ENCODE measurements at places on chromosomes 5 and 9.
A peak's percentile ranks its signal among the peaks of the same experiment; 100 is the strongest.

GRCh38 chr9:71733176-71733575 lies 35.1 kb downstream of the CEMIP2 start:
- DNase-seq, result no peak

DNA sequence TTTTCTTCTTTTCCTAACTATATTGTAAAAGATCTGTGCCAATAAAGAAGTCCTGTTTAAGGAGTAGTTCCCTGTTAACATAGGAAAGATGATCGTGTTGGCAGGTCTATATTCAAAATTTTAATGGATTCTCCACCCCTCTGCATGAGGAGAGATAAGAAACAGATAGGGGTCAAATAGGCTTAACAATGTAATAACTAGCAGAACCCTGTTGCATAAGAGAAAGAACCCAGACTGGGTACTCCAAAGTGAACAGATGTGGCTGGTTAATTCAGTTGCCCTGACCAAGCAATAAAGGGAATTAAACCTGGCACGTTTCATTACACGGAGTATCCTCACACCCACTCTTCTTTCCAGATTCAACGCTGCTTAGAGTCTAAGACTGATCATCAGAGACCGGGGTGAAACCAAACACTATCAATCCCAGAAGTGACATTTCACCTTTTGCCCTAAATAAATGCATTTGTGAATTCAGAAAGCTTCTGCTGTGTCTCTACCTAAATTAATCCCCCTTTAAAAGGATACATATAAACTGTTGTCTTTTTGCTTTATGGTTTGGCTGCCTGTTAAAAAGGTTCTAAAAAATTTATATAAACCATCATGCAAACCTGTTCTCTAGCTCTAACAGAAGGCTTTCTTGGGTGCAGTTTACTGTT lies 1276.9 kb upstream of the WWC1 start:
- DNase-seq, result no peak

- DNase-seq, result no peak
These were observed 301.1 kb upstream of the PTGER4 start for GRCh38 chr5:40378396-40379177.

GRCh38 chr9:112074250-112075008 lies 100.7 kb downstream of the SUSD1 start:
- peak; percentile 42 for DNase-seq

DNA sequence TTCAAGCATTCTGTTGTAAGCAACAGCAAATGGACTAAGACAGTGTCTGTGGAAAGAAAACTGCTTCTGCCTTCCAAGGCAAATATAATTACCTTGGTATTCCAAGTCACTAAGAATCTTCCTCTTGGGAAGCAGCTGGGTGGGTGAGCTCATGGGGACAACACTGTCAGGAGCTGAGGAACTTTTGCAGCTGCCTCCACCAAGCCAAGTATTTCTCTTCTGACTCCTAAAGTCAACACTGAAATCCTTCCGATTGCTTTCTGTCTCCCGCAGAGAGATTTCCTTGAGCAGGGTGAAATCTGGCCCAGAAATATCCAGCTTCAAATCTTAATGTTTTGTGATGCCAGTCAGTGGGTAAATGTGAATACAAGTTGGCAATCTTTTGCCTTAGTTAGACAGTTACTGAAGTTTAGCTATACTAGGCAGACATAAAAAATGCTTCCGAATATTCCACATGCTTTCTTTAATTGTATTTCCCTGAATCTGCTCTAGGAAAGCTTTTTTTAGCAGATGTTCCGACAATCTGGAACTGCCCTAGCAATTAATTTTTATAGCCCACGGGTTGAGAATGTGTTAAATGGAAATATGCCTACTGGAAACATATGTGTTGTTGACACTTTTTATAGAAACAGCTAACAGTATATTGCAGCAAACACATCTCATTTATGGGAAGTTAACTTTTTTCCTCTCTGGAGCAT lies 369.9 kb upstream of the DAB2 start:
- DNase-seq, result no peak

GRCh38 chr9:112384690-112385089 lies 4.8 kb downstream of the HSDL2 start:
- DNase-seq, result no peak

DNA sequence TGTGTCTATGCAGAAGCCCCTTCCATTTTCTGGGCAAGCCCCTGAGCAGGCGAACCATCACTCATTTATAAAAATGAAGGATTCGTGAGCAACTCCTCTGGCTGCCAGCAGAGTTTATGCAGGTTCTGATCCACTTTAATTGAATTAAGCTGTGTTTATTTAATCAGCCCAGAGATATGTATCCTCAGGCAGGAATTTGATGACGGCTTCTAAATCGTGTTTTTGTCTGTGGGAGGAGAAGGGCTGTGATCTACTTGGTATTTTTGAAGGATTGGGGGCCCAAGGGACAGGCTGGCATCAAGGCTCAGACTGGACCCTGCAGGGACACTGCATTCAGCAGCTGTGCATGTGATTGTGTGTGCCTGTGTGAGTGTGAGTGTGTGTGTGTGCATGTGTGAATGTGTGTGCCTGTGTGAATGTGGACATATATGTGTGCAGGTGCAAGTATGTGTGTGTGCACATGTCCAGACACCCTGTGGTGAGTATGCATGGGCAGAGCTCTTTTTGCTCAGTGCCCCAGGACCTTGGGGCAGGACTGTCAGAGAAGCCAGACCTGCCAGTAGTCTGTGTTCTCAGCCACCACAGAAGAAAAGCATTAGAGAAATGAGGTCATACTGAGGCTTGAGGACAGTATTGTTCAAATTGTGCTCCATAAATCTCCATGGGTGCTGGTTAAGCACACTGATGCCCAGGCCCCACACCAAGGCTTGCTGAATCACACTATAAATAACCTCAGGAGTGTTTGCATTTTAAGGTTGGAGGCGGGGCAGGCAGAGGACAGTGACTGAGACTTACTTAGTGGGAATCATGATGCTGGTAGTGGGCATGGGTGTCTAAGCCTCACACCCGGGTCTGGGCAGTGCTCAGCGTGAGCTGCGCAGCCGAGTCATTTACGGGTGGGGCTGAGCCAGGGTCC lies 164.0 kb downstream of the CARTPT start:
- DNase-seq, result no peak

DNA sequence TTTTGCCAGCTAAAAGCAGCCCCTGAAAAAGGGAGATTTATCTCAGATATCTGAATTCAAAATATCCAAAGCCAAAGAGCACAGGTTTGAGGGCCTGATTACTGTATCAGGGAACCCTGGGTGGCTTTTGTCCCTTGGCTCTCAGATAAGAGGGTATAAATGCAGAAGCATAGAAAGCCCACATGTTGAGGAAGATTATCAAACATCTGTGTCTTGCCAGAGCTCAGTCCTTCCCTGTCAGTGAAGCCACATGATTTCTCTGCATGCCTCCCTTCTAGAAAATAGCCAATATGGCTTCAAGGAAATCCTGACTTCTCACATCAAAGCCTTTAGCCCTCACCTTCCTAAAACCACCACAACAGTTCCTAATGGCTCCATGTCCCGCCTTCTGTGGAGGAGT lies 408.0 kb upstream of the DMAC1 start:
- no peak for DNase-seq

GRCh38 chr9:136615631-136616306 lies 46.9 kb upstream of the EGFL7 start:
- no peak for DNase-seq

GRCh38 chr9:13860946-13861640 lies 452.8 kb downstream of the NFIB start:
- no peak for DNase-seq

DNA sequence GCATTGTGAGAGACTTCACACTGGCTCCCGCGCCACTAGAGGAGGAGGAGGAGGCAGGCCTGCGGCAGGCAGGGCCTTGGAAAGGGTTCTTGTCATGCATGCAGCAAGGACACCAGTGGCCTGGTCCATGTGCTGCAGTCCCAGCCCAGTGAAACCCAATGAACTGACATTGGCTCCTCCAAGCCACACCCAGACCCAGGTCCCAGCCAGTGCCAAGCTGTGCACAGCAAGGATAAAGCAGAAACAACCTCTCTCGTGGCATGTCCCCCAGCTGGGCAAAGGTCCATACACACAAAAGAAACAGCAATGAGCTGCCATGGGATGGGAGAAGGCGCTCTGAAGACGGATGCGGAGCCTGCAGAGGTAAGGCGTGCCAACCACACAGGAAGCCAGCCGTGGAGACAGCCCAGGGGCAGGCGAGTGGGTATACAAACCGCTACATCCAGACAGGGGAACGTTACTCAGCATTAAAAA lies 89.2 kb downstream of the SEMA4D start:
- DNase-seq, result no peak

DNA sequence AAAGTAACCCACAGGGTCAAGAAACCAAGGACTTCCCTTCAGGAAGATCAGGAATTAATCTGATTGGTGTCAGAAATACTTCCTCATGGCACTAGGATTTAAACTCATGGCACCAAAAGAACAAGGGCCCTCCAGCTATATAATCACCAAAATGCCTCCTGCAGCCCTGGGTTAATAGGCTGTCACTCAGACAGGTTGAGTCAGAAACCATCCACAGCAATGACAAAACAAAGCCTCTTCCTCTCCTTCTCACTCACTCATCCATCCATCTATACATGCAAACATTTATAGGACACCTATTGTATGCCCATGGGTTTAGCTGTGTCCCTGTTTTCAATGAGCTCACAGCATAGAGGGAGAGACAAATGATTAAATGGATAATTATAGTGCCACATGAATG lies 62.5 kb upstream of the SPOCK1 start:
- no peak for DNase-seq

DNA sequence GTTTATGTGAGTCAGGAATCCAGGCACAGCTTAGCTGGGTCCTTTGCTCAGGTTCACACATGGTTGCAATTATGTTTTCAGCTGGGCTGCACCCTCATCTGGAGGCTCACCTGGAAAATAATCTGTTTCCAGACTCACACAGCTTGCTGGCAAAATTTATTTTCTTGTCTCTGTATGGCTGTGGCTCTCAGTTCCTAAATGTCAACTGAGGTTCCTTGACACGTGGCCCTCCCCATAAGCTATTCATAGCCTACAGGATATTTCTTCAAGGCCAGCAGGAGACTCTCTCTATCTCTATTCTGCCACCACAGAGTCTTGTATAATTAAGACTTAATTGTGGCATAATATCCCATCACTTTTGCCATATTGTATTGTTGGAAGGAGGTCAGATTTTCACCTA lies 732.0 kb downstream of the CDH18 start:
- DNase-seq, result no peak

- no peak for DNase-seq
These were observed 387.4 kb downstream of the MAN2A1 start for GRCh38 chr5:110077147-110077546.

DNA sequence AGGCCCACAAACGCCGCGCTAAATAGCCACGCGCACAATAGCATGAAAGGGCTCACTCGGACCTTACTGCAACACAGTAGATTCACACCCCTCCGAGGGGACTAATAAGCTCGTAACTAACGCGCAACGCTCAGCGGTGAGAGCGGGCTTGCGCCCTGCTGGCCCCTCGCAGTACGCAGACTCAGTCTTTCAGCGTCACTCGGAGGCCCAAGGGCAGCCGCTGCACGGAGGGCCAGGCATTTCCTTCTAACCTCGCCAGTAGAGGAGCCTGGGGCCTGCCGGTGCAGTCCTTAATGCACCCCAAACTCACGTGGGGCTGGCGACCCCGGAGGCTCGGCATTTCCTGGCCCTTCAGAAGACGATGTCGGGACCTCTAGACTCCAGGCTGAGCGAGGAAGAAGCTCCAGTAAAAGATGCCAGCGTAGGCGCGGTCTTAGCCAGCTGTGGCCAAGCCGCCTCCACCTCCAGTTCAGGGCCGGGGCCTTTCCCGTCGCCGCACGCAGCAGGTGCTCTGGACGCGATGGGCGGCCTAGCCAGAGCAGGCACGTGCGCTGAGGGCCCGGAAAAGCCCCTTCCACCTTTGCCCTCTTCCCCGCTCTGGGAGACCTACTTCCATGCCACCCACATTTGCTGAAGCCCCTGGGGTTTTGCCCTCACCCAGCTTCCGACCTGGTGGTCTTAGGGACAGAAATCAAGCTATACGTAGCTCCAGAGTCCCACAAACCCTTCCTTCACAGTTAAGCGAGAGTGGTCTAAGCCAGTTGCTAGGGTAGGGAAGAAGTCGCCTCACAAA lies 38.3 kb upstream of the TIFAB start:
- no peak for DNase-seq

DNA sequence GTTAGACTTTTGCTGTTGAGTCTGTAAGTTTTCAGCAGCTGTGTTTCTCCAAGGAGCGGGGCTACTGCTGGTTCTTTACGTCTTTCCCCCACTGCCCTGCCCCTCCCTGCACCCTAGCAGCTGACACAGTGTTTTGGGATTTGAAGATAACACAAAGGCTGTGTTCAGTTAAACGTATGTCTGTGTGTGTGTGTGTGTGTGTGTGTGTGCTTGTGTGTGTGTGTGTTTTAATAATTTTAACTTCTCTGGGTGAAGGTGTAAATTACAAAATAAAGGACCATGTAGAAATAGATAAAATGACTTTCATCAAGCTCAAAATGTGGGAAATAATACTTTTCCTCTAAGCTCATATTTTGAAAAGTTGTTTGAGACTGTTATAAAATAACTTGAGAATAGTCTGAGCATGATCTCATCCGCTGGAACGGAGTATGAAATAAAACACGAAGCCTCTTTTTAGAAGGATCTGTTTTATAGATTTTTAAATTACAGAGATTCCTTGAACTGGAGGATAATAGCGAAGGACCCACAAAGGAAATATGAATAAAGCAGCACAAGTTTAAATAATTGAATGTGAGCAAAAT lies 10.9 kb downstream of the ABL1 start:
- no peak for DNase-seq

DNA sequence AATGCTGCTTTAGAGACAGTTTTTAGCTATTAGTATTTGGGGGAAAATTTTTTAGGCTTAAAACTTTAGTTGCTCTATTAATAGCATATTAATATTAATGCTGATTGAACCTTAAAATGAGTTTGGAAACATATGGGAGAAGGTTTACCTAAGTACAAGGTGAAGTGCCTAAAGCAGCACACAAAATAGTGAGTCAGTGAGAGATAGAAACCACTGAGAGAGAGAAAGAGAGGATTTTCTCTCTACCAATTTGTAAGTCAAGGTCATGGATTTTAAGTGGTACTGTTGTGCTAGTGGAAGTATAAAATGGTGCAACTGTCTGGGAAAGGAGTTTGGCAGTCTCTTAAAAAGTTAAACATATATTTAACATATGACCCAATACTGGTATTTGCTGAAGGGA lies 64.9 kb downstream of the MARCHF3 start:
- no peak for DNase-seq

DNA sequence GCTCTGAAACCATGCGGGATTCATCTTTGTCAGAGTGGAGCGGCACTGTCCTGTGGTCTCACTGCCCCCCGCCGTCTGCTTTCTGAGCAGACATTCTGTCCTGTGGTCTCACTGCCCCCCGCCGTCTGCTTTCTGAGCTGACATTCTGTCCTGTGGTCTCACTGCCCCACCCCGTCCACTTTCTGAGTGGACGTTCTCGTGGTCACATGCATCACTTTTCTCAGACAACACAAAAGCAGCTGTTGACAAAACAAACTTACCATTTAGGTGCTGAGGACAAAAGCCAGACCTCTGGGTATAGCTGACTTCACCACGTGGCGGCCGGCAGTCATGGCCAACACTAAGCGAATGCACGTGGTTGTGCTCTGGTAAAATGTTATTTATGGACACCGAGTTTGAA lies 2.8 kb downstream of the LRRC14B start:
- no peak for DNase-seq
